ENCODE measurements at places on chromosomes 1 and 21.
A peak's percentile ranks its signal among the peaks of the same experiment; 100 is the strongest.

DNA sequence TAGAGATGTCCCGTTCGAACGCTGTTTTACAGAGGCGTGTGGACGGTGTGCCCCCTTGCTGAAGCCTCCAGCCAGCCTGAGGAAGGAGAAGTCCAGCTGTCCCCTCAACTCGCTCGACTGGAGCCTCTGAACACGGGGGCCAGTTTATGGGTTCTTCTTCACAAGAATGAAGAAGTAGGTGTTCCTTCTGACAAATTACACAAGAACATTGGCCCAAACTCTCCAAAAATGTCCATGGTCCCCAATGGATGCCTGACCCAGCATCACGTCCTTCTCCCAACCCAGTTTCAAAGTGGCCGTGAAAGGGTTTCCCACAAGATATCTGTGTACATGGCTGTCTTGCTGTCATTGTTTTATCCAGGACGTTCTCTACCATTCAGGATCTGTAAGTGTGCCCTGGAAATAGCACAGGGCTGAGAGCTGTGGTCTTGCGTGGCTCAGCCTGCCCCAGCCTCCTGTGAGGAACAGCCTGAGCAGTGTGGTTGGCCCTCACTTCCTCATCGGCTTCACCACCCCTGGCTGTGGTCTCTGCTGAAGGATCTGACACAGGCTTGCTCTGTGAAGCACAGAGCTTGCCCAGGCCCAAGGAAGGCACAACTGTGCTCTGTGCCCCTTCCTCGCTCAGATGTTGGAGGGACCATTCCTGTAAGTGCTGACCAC, 1.0 kb upstream of the S100B start:
- peak; percentile 70 for DNase-seq

GRCh38 chr1:243543501-243543900, 287.7 kb downstream of the SDCCAG8 start:
- DNase-seq, result no peak

DNA sequence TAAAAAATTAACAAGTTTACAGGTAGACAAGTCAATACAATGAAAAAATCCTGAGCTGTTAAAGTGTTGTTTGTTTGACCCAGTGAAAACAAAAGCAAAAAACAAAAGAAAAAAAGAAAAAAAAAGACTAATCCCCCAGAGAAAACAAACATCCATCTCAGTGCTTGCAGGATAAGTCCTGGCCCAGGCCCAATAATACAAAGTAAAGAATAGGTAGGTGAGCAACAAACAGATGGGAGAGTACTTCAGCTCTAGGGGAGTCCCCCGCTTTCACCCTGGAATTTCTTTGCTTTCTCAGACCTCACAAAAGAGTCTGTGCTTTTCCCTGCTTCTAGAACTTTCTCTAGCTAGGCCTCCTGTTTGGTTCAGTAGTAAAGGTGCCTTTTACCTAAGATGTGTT, 70.3 kb downstream of the ABCA4 start:
- no peak for DNase-seq

- DNase-seq, result no peak
Observed at GRCh38 chr1:8384577-8384976, 66.7 kb downstream of the SLC45A1 start.

DNA sequence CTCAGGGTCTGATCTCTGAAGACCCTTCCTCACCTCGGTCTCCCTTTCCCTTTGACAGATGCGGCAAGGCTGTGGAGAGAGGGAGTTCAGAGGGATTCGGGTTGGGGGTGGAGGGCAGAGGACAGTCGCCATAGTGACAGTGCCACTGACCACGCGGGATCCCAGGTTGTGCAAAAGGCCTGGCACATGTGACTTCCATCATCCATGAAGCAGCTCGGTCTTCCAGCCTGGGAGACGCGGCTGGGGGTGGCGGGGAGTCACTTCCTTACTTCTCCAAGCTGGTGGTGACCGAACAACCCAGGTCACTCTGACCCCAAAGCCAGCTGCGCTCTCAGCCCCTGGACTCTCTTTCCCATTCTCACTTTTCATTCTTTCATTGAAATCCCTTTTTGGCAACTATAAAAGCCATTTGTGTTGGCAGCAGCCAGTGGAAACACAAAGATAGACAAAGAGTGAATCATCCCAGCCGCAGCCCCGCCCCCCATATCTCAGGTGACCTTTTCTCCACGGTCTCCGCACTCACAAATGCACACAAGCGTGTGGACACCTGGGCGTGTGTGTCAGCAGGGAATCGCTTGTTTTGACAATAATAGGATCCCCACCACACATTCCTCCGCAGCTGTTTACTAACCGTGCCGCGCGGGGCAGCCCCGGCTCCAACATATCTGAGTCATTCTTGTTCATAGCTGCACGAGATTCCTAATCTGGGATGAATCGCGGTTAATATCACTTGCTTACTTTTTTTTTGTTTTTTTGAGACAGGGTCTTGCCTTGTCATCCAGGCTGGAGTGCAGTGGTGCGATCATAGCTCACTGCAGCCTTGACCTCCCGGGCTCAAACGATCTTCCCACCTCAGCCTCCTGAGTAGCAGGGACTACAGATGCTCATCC, 68.3 kb downstream of the DHRS3 start:
- no peak for DNase-seq

- no peak for DNase-seq
Observed at GRCh38 chr1:184296466-184297243, 90.2 kb upstream of the C1orf21 start.

GRCh38 chr21:43847301-43847700, 17.7 kb upstream of the AGPAT3 start:
- DNase-seq, result no peak

GRCh38 chr1:183622884-183623785, 12.4 kb downstream of the ARPC5 start:
- peak; percentile 48 for DNase-seq

DNA sequence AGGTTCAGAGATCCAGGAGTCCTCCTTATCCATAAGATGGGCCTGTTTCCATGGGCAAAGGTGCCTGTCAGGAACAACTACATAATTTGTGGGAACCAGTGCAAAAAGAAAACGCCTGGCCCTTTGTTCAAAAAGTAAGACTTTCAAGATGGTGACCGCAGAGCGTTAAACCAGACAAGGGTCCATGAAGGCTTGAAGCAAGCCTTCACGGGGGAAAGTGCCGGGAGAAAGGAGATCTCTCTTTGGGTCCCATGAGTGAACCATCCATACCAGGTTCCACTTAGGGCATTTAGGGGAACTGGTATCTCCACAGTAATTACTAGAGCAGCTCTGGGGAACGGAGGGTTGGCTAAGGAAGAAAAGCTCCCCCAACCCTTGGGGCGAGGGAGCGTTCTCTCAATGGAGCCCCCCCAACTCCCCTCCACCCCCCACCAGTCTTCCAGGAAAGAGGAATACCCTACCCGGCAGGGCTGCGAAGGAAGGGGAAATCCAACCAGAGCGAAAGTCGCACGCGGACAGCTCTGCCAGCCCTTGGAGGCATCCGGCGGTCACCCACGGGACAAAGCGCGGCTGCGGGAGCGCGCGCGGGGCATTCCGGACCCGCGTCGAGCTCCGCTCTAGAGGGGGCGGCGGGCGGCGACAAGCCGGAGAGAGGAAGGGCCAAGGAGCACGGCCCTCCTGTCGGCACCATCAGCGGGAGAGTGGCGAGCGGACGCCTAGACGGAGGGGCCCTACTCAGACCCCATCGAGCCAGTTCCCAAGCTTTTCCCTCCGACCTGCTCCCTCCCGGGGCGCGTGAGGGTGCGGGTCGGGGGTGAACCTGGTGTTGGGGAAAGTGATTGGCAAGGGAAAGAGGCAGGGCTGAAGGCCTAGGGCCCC, 687 bp upstream of the RASSF5 start:
- peak; percentile 48 for DNase-seq

DNA sequence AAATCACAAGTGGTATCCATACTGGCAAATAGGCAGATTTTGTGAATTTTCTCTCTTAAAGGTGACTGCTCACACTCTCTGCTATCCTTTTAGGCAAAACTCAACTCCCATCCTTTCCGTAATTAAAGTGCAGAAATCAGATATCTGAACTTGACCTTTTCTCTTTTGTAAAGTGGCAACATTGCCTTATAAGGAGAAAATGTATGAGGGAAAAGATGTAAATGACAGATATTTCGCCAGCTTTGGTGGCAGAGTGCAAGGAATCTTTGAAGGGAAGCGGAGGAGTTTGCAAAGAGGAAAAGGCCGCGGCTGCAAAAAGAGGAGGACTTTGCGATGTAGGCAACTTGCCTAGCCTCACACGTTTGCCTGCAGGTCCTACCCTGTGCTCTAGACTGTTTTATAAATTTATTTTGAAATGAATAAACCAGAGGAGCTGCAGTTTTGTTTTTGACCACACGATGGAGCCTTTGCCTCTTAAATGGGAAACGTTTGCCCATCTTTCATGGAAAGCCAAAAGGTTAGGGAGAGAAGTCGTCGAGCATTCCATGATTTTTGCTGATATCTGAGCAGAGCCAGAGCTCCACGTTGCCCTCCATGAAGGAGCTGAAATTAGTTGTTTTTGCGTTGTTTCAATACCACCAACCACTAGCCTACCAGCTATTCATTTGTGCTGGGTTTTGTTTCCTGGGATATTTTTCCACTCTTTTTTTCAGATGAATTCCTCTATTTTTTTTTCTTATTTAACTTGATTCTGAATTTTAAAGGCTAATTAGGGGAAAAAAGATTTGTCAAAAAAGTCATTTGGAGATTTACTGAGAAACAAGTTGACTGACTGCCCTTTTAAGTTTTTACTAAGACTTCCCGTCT, 242.3 kb downstream of the LMX1A start:
- no peak for DNase-seq

DNA sequence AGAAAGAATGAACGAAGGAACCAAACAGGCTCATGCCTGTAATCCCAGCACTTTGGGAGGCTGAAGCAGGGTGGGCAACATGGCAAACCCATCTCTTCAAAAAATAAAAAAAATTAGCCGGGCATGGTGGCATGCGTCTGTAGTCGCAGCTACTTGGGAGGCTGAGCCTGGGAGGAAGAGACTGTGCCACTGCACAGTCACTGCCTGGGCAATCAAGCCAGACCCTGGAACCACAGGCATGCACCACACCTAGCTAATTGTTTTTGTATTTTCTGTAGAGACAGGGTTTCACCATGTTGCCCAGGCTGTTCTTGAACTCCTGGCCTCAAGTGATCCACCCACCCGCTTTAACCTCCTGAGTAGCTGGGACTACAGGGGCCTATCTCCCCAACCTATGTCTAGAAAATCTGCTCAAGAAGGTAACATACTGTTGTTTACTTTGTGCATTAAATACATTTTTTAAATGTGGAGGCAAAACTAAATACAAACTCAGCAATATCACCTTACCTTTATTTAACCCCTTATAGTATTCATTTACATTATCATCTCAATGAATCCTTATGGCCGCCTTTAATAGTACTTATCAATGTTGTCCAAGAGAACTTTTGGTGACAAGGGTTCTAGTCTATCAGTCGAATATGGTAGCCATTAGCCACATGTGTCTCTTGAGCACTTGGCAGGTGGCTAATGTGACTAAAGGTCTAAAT, 2.7 kb downstream of the KHDC4 start:
- no peak for DNase-seq

DNA sequence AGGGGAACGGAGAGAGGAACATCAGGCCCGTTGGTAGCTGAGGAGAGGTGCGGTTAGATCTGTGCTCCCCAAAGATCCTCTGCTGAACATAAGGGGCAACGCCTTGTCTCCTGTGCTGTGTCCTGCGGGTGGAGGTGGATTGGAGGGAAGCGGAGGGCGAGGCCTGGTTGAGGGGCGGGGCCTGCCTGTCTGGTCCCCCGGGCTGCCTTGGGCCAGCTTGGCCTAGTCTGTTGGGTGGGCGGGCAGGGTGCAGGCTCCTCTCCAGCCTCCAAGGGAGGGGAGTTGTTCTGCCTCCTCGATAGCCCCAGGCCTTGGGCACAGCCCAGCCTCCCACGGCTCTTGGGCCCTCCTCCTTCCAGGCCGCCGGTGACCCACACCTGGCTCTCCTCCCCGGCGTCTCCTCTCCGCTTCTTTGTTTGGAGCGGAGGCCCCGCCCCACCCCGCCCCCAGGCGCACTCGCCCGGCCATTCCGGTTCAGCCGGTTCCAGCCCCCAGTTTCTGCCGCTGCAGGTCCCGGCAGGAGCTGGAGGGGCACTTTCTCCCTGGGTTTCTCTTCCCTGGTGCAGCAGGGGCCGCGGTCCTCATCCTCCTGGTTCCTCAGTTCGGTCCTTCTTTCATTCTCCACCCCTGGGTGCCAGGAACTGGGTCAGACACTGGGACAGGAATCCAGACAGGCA, 19.4 kb downstream of the PTPRF start:
- DNase-seq, result no peak

GRCh38 chr21:35511696-35512162, 462.6 kb upstream of the RUNX1 start:
- no peak for DNase-seq

GRCh38 chr1:235545292-235545930, 41.2 kb upstream of the B3GALNT2 start:
- no peak for DNase-seq

GRCh38 chr1:192601143-192601542, 25.6 kb downstream of the RGS1 start:
- no peak for DNase-seq

- no peak for DNase-seq
Observed at GRCh38 chr1:42152907-42153600, at the start of gene GUCA2B. GUCA2B (plus strand) TSS chr1:42153410; CDS start chr1:42153451, 41 bp downstream.

- DNase-seq, result peak; percentile 86
Observed at GRCh38 chr1:212485913-212486618, 53.3 kb downstream of the NENF start.

DNA sequence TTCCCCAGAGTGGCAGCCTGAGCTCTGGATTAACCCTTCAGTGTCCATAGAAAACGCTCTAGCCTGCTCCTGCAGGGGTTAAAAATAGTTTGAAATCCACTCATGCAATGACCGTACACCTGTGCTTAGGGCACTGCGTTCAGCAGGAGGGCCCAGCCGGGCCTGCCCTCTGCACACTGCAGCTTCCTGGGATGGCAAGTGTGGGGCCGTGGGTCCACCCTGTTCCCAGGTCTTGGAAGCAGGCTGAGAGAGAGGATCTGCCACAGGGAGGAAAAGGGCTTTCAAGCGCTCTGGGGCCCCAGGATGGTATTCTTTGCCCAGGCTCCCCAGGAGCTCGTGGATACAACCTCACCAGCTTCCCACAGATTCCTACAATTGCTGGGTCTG, 1.5 kb upstream of the S100B start:
- DNase-seq, result no peak

- no peak for DNase-seq
Observed at GRCh38 chr1:107930292-107930691, 34.7 kb downstream of the VAV3 start.

- DNase-seq, result peak; percentile 55
Observed at GRCh38 chr21:41663805-41664788, 102.8 kb downstream of the RIPK4 start.

- no peak for DNase-seq
Observed at GRCh38 chr1:10720635-10721034, 75.8 kb downstream of the CASZ1 start.

- no peak for DNase-seq
Observed at GRCh38 chr21:38567970-38568360, 69.7 kb upstream of the ERG start.

DNA sequence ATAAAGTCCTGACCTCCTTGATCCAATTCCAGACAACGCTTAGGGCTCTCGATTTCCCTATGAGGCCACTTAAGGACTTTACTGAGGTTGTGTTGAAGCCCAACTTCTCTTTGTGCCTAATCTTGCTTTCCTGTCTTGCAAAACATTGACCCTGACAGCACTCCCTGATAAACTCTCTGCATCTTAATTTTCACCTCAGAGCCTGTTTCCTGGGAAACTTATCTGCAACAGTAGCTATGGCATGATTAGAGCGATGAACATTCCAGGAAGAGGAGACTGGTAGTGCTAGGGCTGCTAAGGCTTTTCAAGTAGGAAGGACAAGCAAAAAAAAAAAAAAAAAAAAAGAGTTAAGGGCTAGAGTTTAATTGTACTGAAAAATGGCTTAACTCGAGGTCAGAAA, 118.9 kb downstream of the RGS21 start:
- DNase-seq, result no peak

- no peak for DNase-seq
Observed at GRCh38 chr1:212970085-212970484, 19.7 kb downstream of the VASH2 start.

GRCh38 chr1:90340606-90341005, 345.7 kb downstream of the ZNF326 start:
- no peak for DNase-seq
